Activated naive CD4-positive, alpha-beta T cell treated with anti-CD3 and anti-CD28 coated beads, Interleukin-2, amount 10 ng/mL, durations not matched to agents 5 hours and 36 hours (primary cell): ENCODE measurements at places on chromosomes 3 and 15. TPM values are rescaled to one million over a fixed set of nuclear protein-coding genes. Genes with fewer than 3 reads are reported as not detected.

The HDDC3 gene
- 28.5 TPM for total RNA-seq

The PTPN9 gene
- total RNA-seq = 33.5 TPM

The CMC1 gene
- total RNA-seq = 15.0 TPM

The MFGE8 gene
- total RNA-seq = 61.2 TPM

The CADM2 gene
- total RNA-seq = not detected

The CP gene
- total RNA-seq = not detected

The PP2D1 gene
- total RNA-seq = not detected

The ZNF770 gene
- total RNA-seq = 39.7 TPM

The CCPG1 gene
- 14.7 TPM for total RNA-seq

The TMEM207 gene
- not detected for total RNA-seq

The ROPN1 gene
- not detected for total RNA-seq

The CDV3 gene
- 218 TPM for total RNA-seq

The ZNF662 gene
- total RNA-seq = 0.71 TPM

The CHRNA3 gene
- total RNA-seq = not detected
